GM23248 (cell line): ENCODE measurements at places on chromosomes 7 and 10.

DNA sequence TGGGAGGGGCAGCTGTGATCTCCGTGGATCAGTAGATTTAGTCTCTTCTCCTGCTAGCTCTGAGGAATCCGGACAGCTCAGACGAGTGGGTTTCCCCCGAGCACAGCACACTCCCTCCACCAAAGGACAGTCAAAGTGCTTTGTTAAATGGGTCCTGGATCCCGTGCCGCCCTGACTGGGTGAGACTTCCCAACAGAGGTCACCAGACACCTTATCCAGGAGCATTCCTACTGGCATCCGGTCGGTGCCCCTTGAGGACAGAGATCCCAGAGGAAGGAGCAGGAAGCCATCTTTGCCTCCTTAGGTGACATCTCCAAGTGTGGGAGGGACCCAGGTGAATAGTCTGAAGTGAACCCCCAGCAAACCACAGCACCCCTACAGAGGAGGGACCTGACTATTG is 1148.9 kb downstream of the CNTNAP2 start:
- no peak for DNase-seq

GRCh38 chr10:82813856-82814255 is 938.9 kb downstream of the NRG3 start:
- DNase-seq: peak; percentile 16

- no peak for DNase-seq
These were observed 194.5 kb upstream of the LRGUK start for GRCh38 chr7:133932591-133932990.

DNA sequence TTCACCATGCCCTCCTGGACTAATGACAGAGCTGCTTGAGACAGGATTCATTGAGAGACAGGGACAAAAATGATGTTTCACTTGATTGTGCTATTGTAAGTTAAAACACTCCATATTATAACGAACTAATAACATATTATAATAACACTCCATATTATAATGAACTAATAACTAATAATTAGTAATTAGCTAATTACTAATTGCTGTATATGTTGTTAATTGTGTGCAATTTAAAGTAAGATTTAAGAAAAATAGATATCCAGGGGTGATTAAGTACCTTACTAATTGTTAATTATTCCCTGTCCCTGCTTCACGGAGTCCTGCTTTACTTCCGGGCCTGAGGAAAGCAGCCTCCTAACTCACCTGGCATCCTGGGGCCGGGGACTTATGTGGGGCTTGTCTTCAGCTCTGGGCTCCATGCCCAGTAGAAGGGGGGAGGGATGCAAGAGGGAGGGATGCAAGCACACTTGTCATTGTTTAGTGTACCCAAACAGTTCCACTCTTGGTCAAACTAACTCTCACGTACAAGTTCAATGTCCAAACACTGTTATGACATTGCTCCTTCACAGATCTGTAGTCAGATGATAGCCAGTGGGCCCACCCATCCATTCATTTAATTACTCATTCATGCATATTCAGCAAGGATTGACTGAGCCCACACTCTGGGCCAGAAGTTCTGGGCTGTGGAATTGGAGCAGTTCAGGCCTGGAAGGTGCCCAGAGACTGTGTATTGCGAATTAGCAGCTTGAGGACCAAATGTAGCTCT is 53.8 kb downstream of the COL13A1 start:
- no peak for DNase-seq

- DNase-seq: no peak
These were observed 69.9 kb downstream of the PARD3 start for GRCh38 chr10:34745244-34745643.

- DNase-seq: no peak
These were observed 62.6 kb upstream of the SEMA3C start for GRCh38 chr7:80981405-80981804.

DNA sequence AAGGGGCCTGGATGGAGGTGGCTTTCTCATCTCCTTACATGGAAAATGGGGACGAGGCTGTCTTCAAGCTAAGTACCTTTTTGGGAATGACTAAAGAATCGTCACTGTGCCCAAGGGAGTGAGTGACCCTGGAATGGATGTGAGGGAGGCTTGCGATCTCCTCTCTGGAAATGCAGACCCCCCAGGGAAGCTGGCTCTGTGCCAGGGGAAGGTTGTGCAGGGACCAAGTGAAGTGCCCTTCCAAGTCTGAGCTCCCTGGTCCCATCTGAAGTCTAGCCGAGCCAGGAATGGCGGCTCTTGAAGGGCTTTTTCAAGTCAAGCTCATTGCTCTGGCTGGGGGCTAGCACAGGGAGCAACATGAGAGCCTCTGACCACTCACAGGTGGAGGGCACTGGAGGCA is 180.9 kb upstream of the LYZL2 start:
- no peak for DNase-seq

GRCh38 chr10:132375116-132375794 is 21.7 kb upstream of the PWWP2B start:
- DNase-seq: no peak

DNA sequence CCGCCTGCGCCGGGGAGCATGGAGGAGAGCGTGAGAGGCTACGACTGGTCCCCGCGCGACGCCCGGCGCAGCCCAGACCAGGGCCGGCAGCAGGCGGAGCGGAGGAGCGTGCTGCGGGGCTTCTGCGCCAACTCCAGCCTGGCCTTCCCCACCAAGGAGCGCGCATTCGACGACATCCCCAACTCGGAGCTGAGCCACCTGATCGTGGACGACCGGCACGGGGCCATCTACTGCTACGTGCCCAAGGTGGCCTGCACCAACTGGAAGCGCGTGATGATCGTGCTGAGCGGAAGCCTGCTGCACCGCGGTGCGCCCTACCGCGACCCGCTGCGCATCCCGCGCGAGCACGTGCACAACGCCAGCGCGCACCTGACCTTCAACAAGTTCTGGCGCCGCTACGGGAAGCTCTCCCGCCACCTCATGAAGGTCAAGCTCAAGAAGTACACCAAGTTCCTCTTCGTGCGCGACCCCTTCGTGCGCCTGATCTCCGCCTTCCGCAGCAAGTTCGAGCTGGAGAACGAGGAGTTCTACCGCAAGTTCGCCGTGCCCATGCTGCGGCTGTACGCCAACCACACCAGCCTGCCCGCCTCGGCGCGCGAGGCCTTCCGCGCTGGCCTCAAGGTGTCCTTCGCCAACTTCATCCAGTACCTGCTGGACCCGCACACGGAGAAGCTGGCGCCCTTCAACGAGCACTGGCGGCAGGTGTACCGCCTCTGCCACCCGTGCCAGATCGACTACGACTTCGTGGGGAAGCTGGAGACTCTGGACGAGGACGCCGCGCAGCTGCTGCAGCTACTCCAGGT is 29.7 kb downstream of the CHST12 start:
- no peak for DNase-seq
